Astrocyte (in vitro differentiated cells and primary cell): ENCODE measurements at places on chromosomes 1 and 21. TPM values are rescaled to one million over a fixed set of nuclear protein-coding genes. Genes with fewer than 3 reads are reported as not detected.

OR2T29 gene
- total RNA-seq, result not detected in 2 replicates

TMEM125 gene
- 0.36 and 0.64 TPM in 2 replicates for total RNA-seq

SORT1 gene
- 135 and 138 TPM in 2 replicates for total RNA-seq

OR10Z1 gene
- not detected in 2 replicates for total RNA-seq

NES gene
- 280 and 310 TPM in 2 replicates for total RNA-seq

CFHR4 gene
- total RNA-seq, result not detected in 2 replicates

FAM131C gene
- total RNA-seq, result 0.11 and 0.38 TPM in 2 replicates

IGFN1 gene
- total RNA-seq, result 0.02 TPM in 1 of 2 replicates, not detected in the other

HES3 gene
- not detected in 2 replicates for total RNA-seq

SPEN gene
- 33.2 and 35.0 TPM in 2 replicates for total RNA-seq

RNF186 gene
- not detected in 2 replicates for total RNA-seq

PINK1 gene
- total RNA-seq, result 25.0 and 25.6 TPM in 2 replicates

LCE1C gene
- not detected in 2 replicates for total RNA-seq

GNG4 gene
- 2.6 and 3.8 TPM in 2 replicates for total RNA-seq

SLC9A1 gene
- total RNA-seq, result 49.3 and 55.0 TPM in 2 replicates

FAM163A gene
- not detected in 2 replicates for total RNA-seq

HSPA6 gene
- 0.65 and 0.68 TPM in 2 replicates for total RNA-seq
